ENCODE measurements at places on chromosomes 7 and 10.

GRCh38 chr7:89023877-89024276 lies 228.3 kb upstream of the TEX47 start:
- no peak for DNase-seq

GRCh38 chr7:100567751-100568175 lies 5.9 kb downstream of the SAP25 start:
- no peak for DNase-seq

DNA sequence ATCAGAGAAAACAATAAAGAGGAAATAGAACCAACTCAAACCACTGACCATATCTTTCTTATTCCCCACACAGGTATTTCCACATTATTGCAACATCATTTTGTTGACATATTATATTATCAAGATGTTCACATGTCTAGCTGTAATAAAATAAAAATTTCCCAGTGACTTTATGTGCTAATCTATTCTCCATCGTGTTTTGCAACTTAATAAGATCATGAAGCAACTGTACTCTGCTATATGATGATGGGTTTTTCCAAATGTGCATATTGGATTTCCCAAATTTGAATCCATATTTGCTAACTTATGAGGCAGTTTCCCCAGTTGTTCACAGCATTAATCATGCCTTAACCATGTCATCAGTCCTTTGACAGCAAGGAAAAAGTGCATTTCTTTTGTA lies 127.8 kb downstream of the ITGB8 start:
- DNase-seq = no peak

DNA sequence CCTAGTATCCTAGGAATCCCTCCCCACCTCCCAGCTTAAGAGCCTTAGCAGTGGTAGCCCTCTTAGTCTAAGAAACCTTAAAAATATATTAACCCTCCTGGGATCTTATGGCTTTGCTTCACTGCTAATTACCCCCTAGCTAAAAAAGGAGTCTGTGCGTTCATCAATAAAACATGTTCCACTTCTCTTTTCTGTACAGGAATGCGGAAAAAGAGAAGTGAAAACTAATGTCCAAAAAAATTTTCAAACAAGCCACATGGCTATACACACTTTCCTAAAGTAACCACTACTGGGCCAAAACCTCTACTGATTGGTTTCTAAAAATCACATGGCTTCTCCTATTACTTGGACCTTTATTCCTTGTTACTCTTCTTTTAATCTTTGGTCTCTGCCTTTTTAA lies 667.1 kb upstream of the LRRTM3 start:
- no peak for DNase-seq

GRCh38 chr10:87092861-87093631 lies 1.6 kb downstream of the GLUD1 start:
- DNase-seq = no peak

DNA sequence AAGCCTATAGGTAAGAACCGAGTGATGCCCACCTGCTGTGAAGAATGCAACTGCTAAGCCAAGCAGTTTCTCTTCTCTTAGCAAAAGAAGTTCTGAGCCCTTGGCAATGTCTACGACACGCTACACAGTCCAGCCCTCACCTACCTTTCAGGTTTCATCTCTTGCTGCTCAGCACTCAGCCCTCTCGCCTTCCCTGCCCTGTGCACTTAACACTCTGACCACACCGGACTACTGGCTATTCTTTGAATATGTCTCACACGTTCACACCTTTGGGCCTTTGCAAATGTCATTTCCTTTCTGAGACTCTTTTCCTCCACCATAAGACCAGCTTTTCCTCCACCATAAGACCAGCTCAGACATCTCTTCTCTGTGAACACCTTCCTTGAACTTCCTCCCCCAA lies 67.0 kb upstream of the ITGB1 start:
- DNase-seq = no peak

DNA sequence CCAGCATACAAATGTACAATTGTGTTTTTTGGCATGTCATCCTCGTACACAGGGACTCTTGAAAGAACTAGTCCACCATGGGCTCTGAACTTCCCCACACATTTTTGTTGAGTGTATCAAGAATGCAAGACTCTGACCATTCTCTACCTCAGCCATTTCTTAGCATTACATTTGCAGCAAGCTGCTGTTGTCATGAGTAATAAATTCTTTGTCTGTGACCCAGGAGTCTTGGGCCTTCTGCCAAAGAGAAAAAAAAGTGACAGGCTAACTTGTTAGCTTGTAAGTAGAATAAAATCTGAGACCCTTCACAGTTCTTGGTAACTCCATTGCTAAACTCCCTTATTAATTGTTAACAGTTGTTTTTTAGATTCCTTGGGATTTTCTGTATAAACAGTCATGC lies 542.3 kb upstream of the MBL2 start:
- DNase-seq = no peak

DNA sequence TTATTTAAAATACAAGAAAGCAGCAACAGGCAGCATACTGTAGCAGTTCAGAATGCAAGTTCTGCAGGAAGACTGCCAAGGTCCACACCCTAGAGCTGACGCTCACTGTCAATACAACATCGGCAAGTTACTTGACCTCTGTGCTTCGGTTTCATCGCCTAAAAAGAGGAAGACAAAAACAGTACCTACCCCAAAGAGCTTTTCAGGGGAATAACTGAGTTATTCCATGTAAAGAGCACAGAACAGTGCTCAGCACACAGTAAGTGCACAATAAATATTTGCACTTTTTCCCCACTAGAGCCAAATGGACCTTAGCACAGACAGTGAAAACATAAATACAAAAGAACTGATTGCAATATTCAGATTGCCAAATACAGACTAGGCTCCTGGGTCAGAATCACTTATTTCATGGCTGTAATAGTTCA lies 88.6 kb downstream of the USP6NL start:
- DNase-seq = no peak

DNA sequence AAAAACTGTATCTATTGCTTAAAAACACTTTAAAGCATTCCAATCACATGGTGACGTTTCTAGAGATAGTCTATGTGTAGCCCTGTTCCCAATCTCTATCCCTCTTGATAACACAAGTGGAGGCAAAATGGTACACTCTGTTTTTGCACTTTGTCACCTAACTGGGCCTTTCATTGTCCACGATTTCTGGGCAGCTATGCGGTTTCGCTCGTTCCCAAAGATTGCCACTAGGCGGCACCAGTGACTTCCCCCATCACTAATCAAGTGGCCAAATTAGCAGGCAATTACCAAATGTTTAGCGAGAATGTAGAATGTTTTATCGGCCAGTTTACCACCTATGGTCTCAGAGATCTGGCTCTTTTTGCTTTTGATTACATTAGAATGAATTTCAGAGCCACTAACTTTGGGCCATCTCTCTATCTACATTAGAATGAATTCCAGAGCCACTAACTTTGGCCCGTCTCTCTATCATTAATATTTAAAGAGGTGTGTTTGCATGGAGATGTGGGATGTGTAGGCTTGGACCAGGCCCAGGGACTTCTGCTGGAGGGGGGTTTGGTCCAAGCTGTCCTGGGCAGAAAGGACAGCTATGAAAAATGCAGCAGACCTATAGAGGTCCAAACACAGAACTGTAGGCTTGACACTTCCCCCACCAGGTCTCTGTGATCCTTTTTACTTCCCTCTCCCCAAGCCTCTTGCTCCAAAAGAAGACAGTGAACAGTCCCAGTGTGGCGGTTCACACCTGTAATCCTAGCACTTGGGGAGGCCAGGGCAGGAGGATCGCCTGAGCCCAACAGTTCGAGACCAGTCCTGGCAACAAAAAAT lies 90.1 kb downstream of the EPC1 start:
- DNase-seq = peak; percentile 59

DNA sequence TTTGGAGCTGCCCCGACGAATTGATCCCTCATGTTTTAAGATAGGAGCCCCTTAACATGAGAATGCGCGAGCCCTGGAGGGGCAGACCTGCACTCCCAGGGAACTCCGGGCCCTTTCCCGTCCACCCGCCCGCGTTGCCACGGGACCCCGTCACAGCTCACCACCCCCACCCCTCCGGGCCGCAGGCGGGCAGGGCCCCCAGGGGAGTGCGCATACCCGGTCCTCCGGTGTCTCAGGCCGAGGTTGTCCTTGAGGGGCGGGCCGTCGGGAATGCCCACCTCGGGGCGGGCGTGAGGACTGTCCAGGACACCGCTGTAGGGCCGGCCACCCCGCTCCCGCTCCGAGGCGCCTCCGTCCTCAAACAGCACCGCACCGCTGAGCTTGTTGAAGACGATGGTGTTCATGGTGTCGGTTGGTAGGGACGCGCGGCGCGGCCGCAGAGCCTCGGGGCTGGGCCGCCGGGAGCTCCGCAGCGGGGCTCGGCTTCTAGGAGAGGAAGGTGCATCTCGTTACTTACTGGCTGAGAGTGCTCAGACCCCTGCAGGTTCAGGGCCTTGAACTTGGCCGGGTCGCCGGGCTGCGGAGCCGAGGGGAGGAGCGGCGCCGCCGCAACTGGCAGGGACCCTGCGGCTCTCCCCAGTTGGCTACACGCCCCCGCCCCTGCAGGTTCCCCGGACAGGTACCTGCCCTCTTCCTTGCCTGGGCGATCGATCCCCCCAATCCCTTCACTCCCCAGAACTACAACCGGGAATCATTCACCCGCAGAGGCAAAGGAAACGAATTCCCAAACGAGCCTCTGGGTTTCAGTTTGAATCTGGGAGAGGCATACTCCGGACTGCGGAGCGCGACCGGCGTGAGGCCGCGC lies 2.4 kb downstream of the MKX start:
- DNase-seq = peak; percentile 9

GRCh38 chr7:140525743-140526142 lies 46.4 kb upstream of the MKRN1 start:
- peak; percentile 16 for DNase-seq

DNA sequence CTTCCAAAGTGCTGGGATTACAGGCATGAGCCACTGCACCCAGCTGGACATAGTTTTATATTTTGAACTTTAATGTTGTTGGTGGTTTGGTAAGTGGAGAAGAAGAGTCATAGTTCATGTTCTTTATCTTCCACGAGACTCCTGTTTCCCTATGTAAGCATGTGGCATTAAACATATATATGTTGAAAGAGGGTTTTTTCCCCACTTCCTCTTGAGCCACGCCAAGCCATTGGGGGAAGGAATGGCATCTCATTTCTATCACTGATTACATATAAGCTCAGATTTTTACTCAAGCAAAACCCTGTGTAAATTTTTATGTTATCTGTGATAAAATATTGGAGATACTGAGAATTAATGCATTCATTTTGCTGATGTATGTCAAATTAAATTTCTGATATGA lies 300.4 kb downstream of the PHF14 start:
- DNase-seq = no peak

DNA sequence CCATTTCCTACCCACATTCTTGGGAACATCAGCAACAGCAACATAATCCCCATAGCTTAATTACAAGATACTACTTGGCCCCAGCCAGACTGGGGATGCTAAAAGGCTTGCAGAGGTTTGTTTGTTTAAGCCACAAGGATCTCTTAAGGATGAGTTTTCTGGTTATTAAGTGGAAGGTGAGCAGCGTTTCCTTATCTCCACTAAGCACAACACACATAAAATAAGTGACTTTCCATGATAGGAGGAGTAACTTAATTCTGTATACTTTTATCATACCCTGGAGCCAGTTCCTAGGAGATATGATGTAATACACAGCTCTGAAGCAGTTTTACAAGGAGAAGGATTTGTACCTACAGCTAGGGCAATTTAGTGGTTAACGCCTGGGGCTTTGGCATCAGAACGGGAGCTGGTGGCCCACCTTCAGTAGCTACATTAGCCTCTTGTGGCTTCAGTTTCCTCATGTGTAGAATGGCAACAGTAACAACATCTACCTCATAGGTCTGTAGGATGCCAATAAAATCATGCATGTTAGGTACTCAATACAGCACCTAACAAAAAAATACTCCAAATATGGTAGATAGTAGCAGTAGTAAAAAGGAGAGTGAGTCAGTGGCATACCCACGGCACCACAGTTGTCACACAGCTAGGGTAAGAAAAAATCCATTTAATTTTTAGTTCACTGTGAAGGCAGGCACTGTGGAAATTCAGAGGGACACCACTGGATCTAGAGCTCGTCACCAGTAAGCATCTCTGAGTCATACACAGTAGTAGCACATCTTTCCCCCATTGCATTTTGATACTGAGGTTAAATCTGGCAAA lies 55.2 kb downstream of the DOCK4 start:
- no peak for DNase-seq

DNA sequence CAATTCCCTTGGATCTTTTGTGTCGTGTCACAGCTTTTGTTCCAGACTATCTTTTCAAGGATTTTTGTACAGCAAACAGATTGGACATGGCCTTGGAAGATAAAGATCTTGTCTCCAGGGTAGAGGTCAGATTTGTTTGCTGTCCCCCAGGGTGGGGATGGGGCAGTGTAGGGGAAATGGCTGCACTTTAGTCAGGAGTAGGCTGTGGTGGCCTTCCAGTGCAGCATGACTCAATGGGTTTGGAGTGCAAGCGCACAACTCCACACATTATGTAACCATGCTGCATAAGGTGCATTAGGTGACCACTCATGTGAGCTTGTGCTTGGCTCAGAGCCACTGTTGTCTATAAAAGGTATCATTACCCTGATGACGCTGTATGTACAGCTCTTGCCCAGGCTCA lies 23.9 kb upstream of the ADAMTS14 start:
- no peak for DNase-seq

DNA sequence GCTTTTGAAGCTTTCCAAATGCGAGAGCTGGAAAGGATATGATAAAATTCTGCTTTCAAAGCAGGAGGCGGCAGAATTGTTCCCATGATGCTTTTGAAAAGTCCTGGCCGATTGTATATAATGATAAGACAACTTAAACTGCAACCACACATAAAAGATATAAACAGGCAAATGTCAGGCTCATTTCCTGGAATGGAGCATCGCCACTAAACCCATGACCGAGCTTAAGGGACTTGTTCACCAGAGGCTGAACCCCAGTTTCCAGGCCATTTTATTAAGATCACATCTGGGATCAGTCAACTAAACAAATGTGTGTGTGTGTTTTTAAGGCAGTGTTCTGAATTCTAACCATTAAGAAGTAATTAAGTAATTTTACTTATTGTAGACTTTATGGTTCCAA lies 131.6 kb downstream of the ITGA8 start:
- DNase-seq = no peak

- no peak for DNase-seq
Observed at GRCh38 chr7:103149808-103150180, 895 bp upstream of the NAPEPLD start.

GRCh38 chr10:63554657-63555056 lies 33.5 kb downstream of the REEP3 start:
- peak; percentile 22 for DNase-seq

GRCh38 chr7:108196004-108196403 lies 65.8 kb upstream of the LAMB4 start:
- no peak for DNase-seq

GRCh38 chr10:118626953-118627352 lies 31.5 kb upstream of the PRLHR start:
- no peak for DNase-seq

DNA sequence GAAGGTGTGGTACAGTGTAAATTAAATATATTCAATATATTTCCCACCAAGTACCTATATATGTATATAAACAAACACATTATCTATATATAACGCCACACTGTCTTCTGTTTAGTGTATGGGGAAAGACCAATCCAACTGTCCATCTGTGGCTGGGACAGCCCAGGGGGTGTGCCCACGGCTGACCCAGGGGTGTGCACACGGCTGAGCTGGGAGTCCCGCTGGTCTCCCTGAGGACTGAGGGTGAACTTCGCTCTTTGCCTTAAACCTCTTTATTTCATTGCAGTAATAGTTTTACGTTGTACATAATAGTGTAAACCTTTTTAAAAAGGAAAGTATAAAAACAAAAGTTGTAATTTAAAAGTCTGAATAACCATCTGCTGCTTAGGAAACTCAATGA lies 6.3 kb downstream of the EN2 start:
- DNase-seq = no peak
